ENCODE measurements at places on chromosomes 1 and 21.

- DNase-seq: no peak
Measured at GRCh38 chr1:209229494-209230061, 353.9 kb upstream of the CAMK1G start.

GRCh38 chr1:20052386-20052785 is 17.6 kb upstream of the PLA2G5 start:
- no peak for DNase-seq

DNA sequence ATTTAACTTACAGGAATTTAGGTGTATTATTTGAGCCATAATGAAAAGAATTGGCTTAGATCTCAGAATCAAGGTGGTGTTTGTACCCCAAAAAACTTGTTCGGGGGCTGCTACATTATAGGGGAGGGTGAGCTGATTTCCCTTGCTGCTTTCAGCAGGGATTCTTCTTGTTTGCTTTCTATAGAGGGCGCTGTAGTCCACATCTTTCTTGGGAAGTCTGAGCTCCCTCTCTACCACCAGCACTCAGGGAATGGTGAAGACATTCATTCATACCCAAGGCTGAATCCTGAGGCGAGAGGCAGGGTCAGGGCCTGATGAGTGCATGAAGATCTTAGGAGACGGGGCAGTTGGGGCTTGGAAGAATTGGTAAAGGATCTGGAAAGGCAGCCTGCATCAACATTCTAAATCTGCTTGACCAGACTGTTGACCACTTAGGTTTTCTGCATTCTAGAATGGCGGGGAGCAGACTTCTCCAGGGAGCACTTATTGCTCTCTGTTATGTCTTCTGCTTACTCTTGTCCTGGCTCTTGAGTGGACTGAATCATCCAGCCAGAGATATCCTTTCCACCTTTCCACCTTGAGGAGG is 18.9 kb downstream of the SPATA46 start:
- DNase-seq: peak; percentile 53

DNA sequence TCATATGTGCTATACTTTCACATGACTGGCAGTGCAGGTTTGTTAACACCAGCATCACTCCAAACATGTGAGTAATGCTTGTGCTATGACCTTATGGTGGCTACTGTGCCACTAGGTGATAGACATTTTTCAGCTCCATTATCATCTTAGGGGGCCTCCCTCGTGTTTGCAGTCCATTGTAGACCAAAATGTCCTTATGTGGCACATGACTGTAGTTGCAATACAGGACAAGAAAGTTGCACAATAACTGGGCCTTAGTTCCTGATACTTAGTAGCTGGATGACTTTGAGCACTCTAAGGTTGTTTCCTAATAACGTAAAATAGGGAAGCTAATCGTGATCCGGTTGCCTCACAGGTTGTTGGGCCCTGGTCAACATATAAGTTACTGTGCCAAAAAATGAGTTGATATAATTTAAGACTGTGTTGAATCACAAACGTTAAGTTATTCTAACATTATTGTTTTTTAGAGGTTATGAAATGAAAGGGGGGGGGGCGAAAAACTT is 511 bp upstream of the SNX27 start:
- DNase-seq: peak; percentile 52

All from HT-29 (cell line).